Stimulated activated CD4-positive, alpha-beta T cell treated with anti-CD3 and anti-CD28 coated beads, Interleukin-4, amount 100 ng/mL, for 24 hours (primary cell): ENCODE measurements at places on chromosomes 2 and 18.

DNA sequence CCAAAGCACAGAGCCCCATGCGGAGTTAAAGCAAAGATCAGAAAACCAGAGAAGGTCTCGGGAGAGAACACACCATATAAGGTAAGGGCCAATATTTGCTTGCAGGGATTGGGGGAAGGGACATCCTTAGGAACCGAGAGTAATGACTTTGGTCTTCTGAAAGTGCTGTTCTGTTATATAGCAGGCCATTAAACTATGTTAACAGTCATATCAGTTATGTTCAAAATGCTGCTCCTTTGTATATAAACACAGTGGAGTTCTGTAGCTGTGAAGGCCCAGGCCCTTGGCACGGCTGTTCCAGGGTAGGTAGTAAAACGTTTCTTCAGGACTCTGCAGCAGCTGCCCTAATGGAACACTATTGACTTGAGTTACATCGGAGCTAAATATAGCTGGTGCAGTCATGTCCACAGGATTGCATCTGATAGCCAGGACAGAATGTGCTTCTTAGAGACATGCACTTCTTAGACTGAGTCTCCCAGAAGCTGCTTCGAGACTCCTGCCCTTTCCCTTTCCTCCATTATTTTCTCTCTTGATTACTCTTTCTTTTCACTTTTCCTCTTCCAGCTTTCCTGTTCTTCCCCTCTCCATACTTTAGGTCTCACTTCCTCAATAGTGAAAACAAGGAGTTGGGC, 122.4 kb downstream of the SETBP1 start:
- no peak for DNase-seq

DNA sequence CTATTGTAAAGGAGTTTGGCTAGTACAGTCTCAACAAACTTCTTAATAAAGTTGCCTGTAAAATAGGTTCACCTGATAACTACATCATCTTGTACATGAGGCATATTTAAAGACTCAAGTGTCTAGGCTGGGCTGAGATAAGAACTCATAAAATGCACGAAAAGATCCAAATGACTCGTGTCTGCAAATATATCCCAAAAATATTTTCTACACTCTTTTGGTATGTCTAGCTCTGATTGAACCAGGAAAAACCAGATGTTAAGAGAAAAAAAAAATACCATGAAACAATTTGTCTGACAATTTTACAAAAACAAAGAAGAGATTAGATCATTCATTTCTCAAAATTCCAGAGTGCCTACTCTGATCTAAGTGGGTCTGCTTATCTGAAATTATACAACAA, 166.9 kb upstream of the OSR1 start:
- no peak for DNase-seq

DNA sequence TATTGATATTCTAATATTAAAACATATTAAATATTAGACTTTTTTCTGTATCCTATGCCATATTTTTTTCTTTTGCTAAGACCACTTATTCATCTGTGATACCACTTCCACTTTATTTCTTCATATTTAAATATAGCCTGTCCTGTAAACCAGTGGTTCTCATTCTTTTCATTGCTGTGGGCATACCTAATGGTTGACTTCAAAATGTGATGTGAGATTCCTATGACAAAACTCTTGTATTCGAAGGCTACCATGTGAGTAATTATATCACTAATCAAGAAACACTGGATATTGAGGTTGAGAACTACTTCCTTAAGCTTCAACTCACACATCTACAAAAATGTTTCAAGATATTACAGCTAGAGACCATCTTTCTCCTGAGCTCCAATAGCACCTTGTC, 3.6 kb downstream of the SCRN3 start:
- no peak for DNase-seq

- no peak for DNase-seq
Measured at GRCh38 chr18:10689236-10690034, 163.6 kb downstream of the NAPG start.

GRCh38 chr2:14288016-14288415, 344.5 kb upstream of the LRATD1 start:
- DNase-seq = no peak

GRCh38 chr2:1591978-1592907, 152.1 kb downstream of the PXDN start:
- no peak for DNase-seq

- DNase-seq = no peak
Measured at GRCh38 chr2:33011373-33011772, 64.6 kb downstream of the LTBP1 start.

DNA sequence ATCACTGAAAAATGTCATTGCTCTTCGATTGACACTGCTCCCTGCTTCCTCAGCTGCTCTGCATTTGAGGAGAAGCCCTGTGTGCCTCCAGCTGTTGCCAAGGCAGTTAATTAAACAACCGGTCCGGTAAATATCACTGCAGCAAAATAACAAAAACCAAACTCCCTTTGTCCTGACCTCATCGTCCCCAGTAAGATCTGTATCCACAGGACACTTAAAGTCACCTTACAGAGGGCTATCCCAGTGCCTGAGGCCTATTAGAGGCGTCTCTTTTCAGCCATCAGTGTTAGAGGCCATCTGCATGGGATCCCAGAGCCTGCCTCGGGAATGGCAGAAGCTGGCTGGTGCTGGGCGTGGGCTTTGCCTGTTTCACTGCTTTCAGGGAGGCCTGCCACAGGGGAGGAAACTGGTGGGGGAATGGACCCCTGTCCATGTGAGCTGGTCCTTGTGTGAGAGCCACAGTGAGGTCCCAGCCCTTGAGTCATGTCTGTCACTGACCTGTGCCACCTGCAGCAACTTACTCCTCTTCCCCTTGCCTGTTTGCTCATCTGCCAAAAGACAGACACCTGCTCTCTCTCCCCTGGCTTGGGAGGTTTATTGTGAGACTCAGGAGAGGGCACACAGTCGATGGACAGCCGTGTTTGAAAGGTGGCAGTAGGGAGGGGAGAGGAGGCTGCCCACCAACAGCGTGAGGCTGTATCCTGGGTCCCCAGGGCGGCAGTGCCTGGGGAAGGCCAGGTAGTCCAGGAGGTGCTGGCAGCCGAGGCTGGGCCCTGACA, 117.7 kb upstream of the MCFD2 start:
- no peak for DNase-seq

- no peak for DNase-seq
Measured at GRCh38 chr2:100391735-100392515, 25.5 kb downstream of the CHST10 start.

DNA sequence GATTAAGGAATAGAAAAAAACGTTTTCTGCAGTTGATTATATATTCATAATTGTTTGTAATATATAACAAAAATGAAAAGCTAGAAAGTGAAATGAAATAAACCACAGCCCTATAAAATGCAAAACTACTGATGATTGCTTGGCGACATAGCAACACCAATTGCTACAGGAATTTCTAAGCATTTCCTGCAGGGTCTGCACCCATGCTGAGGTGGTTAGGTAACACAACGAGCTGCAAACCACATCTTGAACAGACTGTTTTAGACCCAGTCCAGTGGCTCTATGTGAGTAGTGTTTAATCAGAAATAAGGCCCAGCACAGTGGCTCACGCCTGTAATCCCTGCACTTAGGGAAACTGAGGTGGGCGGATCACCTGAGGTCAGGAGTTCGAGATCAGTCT, 17.2 kb upstream of the UGT1A9 start:
- DNase-seq = no peak

- no peak for DNase-seq
Measured at GRCh38 chr2:238449909-238450417, 23.2 kb downstream of the ASB1 start.

GRCh38 chr2:176491172-176491904, 222.1 kb downstream of the MTX2 start:
- peak; percentile 4 for DNase-seq
